ENCODE measurements at places on chromosomes 1 and 21.

- H3K36me3 ChIP-seq = no peaks in the 10 kb centered on the region
- no peak overlapping the region for H3K27ac ChIP-seq
- no peaks in the 10 kb centered on the region for H3K27me3 ChIP-seq
- no peaks in the 10 kb centered on the region for H3K4me1 ChIP-seq
- no peak overlapping the region for H3K4me3 ChIP-seq
Measured at GRCh38 chr21:28294051-28294450, 698.6 kb downstream of the LTN1 start.

DNA sequence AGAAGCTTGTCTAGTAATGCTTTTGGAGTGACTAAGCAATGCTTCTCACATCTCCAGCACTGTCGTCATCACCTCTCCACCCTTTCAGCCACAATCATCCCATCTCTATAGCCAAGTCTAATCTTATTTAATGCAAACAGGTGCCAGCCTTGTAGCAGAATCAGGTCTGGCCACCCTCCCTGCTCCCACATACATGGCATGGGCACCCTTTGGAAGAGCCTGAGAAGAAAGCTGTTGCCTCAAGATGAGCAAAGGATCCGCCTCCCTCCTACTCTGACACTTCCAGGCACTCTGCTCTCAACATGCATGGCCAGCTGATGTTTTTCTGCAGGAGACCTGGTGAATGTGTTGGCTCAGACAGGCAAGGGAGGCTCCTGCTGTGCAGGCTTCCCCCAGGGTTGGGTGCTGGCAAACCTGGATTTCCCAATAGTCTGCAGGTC lies 113.1 kb upstream of the GRIK3 start:
- no peak overlapping the region for H3K27ac ChIP-seq
- no peaks in the 10 kb centered on the region for H3K4me1 ChIP-seq
- DNase-seq = no peak
- H3K4me3 ChIP-seq = no peak overlapping the region
- no peaks in the 10 kb centered on the region for H3K36me3 ChIP-seq
- peaks cover 28% of the 10 kb centered on the region for H3K27me3 ChIP-seq

GRCh38 chr1:230824919-230825721 lies 43.2 kb downstream of the C1orf198 start:
- no peak for DNase-seq
- H3K4me1 ChIP-seq = no peaks in the 10 kb centered on the region
- H3K36me3 ChIP-seq = no peaks in the 10 kb centered on the region
- H3K27me3 ChIP-seq = peaks cover 23% of the 10 kb centered on the region

DNA sequence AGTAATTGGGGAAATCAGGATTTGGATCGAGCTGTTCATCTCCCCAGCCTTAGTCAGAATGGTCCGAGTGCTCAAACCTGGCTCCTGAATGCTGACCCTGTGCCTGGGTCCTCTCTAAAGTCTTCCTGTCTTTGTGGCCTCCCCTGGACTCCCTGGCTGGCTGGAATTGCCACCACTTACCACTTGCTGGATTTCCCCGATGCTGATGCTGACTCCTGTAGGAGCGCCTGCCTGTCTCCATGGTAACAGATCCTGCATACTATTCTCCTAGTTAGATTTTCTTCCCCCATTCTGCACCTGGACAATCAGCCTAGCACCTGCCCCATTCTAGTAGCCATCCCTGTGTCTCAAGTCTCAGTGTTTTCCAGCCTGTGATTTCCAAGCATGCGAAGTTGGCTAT lies 382.2 kb upstream of the ESRRG start:
- H3K27me3 ChIP-seq = no peaks in the 10 kb centered on the region
- H3K4me3 ChIP-seq = no peak overlapping the region
- H3K4me1 ChIP-seq = no peaks in the 10 kb centered on the region
- H3K27ac ChIP-seq = no peak overlapping the region

GRCh38 chr1:67750691-67751054 lies 65.7 kb downstream of the GADD45A start:
- peaks cover 5% of the 10 kb centered on the region for H3K4me1 ChIP-seq
- no peak overlapping the region for H3K4me3 ChIP-seq
- no peaks in the 10 kb centered on the region for H3K36me3 ChIP-seq
- no peak for DNase-seq

DNA sequence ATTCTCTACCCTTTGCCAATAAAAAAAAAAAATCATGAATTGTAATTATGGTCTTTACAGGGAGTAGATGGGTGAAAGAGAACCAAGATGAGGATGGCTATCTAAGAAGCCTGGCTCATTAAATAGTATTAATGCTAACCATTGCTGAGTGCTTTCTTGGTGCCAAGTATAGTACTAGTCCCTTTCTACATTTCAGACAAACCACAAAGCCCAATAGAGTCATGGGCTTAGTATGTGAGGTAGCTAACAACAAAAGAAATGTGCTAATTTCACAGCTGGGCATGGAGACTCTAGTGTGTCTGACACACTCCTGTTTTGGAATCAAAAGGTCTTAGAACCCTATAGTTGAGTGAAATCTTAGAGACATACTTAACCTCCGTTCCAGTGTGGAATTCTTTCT lies 84.5 kb upstream of the ESRRG start:
- H3K4me3 ChIP-seq = no peak overlapping the region
- no peak overlapping the region for H3K27ac ChIP-seq
- H3K36me3 ChIP-seq = no peaks in the 10 kb centered on the region
- no peaks in the 10 kb centered on the region for H3K27me3 ChIP-seq

- H3K27me3 ChIP-seq = no peaks in the 10 kb centered on the region
- no peak overlapping the region for H3K4me3 ChIP-seq
- H3K27ac ChIP-seq = no peak overlapping the region
- DNase-seq = no peak
- peaks cover 4% of the 10 kb centered on the region for H3K4me1 ChIP-seq
Measured at GRCh38 chr21:44593598-44594405, 1.5 kb upstream of the KRTAP10-6 start.

DNA sequence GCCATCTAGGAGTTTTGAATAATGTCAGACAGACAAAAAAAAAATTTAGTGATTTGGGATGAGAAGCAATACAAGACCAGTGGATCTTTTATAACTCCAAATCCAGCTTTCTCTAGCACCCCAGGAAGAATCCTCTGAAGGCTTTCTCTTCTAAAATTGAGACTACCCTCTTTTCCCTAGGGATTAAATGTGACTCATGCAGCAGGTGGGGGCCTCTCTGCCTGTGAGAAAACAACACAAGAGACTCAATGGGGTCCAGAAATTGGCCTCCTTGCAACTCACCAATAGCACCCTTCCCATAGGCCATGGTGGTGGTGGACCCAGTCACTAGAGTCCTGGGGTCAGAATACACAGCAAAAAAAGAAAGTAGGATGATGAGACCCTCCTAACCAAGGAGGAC lies 120.3 kb upstream of the ATP1A1 start:
- no peak overlapping the region for H3K4me3 ChIP-seq
- H3K4me1 ChIP-seq = peaks cover 3% of the 10 kb centered on the region
- peaks cover 9% of the 10 kb centered on the region for H3K27me3 ChIP-seq
- H3K36me3 ChIP-seq = no peaks in the 10 kb centered on the region

GRCh38 chr1:43199093-43199726 lies 27.1 kb downstream of the CFAP57 start:
- DNase-seq = no peak
- no peak overlapping the region for H3K27ac ChIP-seq
- H3K36me3 ChIP-seq = no peaks in the 10 kb centered on the region
- peaks cover 18% of the 10 kb centered on the region for H3K27me3 ChIP-seq

GRCh38 chr1:60739729-60740128 lies 342.6 kb upstream of the NFIA start:
- no peaks in the 10 kb centered on the region for H3K27me3 ChIP-seq
- no peaks in the 10 kb centered on the region for H3K4me1 ChIP-seq
- no peaks in the 10 kb centered on the region for H3K36me3 ChIP-seq
- no peak overlapping the region for H3K4me3 ChIP-seq
- no peak for DNase-seq

GRCh38 chr1:112872551-112872962 lies 83.4 kb downstream of the SLC16A1 start:
- no peak overlapping the region for H3K27ac ChIP-seq
- no peaks in the 10 kb centered on the region for H3K36me3 ChIP-seq
- no peaks in the 10 kb centered on the region for H3K4me1 ChIP-seq
- no peak for DNase-seq
- peaks cover 9% of the 10 kb centered on the region for H3K27me3 ChIP-seq
- H3K4me3 ChIP-seq = no peak overlapping the region

GRCh38 chr1:229984310-229984991 lies 82.6 kb upstream of the GALNT2 start:
- DNase-seq = no peak
- H3K27me3 ChIP-seq = peaks cover 50% of the 10 kb centered on the region
- H3K4me3 ChIP-seq = no peak overlapping the region
- H3K27ac ChIP-seq = no peak overlapping the region
- no peaks in the 10 kb centered on the region for H3K36me3 ChIP-seq
- H3K4me1 ChIP-seq = no peaks in the 10 kb centered on the region

- DNase-seq = no peak
- no peak overlapping the region for H3K4me3 ChIP-seq
- no peaks in the 10 kb centered on the region for H3K4me1 ChIP-seq
- peaks cover 6% of the 10 kb centered on the region for H3K36me3 ChIP-seq
- H3K27me3 ChIP-seq = peaks cover 12% of the 10 kb centered on the region
Measured at GRCh38 chr1:78604643-78605042, 15.6 kb upstream of the IFI44L start.

DNA sequence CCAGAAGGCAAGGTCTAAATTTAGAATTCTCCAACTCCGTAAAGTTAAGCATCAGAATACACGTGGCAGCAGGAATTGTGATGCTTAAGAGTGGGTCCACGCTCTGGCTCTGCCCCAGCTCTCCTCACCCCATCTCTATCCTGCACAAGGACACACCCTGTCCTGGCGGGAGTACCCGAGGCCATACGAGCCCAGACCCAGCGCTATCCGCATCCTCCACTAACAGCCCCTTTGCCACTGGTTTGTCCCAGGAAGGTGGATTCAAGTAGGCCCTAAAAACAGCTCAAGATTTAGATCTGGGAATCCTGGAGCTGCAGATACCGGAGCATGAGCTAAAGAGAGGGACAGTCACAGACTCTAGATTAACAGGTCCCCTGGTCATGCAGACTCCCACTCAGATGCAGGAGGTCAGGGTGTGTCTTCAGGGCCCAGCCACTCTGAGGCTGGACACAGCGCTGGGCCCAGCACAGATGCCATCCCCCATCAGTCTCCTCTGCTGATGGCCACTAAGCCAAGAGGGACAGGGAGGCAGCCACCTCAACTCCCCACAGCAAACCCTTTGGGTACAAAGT lies 393.3 kb downstream of the NPHP4 start:
- no peak overlapping the region for H3K4me3 ChIP-seq
- H3K36me3 ChIP-seq = no peaks in the 10 kb centered on the region
- H3K27ac ChIP-seq = no peak overlapping the region
- peaks cover 41% of the 10 kb centered on the region for H3K27me3 ChIP-seq

- peaks cover 11% of the 10 kb centered on the region for H3K4me1 ChIP-seq
- H3K4me3 ChIP-seq = peak overlapping the region; percentile 3
- H3K36me3 ChIP-seq = no peaks in the 10 kb centered on the region
- H3K27me3 ChIP-seq = peaks cover 17% of the 10 kb centered on the region
Measured at GRCh38 chr1:36523850-36524249, 41.1 kb upstream of the CSF3R start.

- H3K4me1 ChIP-seq = no peaks in the 10 kb centered on the region
- peaks cover 22% of the 10 kb centered on the region for H3K27me3 ChIP-seq
- H3K4me3 ChIP-seq = no peak overlapping the region
- H3K27ac ChIP-seq = no peak overlapping the region
- DNase-seq = no peak
- H3K36me3 ChIP-seq = no peaks in the 10 kb centered on the region
Measured at GRCh38 chr1:221454096-221454495, 287.8 kb downstream of the DUSP10 start.

- no peak for DNase-seq
- H3K4me1 ChIP-seq = peaks cover 10% of the 10 kb centered on the region
- H3K27me3 ChIP-seq = peaks cover 76% of the 10 kb centered on the region
- H3K4me3 ChIP-seq = peak overlapping the region; percentile 81
- H3K27ac ChIP-seq = no peak overlapping the region
Measured at GRCh38 chr1:183023601-183024316, 539 bp downstream of the LAMC1 start.

GRCh38 chr1:217052626-217053025 lies 329.4 kb upstream of the ESRRG start:
- H3K4me3 ChIP-seq = no peak overlapping the region
- H3K27me3 ChIP-seq = no peaks in the 10 kb centered on the region
- H3K36me3 ChIP-seq = no peaks in the 10 kb centered on the region
- no peak overlapping the region for H3K27ac ChIP-seq
- no peaks in the 10 kb centered on the region for H3K4me1 ChIP-seq

DNA sequence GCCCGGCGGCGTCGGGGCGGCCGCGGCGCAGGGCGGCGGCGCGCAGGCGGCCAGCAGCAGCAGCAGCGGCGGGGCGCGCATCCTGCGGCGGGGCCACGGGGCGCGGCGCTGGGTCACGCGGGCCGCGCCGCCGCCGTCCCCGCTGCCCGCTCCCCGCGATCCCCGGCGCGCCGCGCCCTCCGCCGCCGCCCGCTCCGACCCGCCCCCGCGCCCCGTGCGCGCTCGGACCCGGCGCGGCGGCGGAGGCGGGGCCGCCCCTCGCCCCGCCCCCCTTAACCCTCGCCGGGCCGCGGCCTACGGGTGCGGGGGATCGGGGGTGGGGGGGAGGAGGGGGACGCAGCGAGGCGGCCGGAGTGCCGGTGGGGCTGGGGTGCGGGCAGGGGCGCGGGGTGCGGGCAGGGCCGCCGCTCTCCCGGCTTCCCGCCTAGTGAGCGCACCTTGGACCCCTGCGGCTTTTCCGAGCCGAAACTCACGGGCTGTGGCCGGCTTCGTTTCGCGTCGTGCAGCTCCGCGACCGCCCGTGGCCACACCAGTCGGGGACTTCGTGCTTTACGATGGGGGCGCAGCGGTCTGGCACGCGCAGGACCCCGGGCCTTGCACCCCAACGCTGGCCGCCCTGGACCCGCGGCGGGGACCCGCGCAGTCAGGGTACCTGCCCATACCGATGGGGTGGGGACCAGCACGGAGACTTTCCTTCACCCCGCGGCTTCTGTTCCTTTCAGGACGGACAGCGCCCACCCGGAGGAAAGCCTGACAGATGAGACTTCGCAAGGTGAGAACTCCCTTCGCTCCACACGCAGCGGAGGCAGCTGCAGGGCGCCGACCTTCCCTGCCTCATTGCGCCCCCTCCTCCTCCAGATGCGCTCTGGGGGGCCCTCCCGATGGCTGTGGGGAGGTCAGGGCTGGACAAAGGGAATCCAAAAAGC lies at the start of gene FNDC10:
TSS of gene FNDC10 (minus strand) at position 201 of the 926 bp plus-strand sequence. CDS start at position 81, 120 bp downstream.
- no peak for DNase-seq
- peaks cover 6% of the 10 kb centered on the region for H3K4me1 ChIP-seq
- H3K4me3 ChIP-seq = peak within 1 kb of the TSS; percentile 83
- H3K27me3 ChIP-seq = no peaks in the 10 kb centered on the region
- peaks cover 10% of the 10 kb centered on the region for H3K36me3 ChIP-seq

DNA sequence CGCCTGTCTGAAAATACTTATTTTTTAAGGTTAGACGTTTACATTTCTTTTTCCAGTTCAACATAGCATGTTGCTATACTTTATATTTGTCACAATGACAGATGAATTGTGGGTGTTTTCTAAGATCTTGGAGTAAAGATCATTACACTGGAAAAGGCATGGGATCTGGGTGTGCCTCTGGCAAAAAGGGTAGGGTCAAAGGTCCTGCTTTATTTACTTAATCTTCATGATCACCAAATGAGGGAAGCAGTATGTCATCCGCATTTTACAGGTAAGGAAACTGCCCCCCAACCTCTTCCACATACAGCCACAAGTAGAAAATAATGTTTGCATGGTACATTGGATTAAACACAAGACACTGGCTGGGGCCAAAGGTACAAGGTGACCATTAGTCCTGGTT lies 12.5 kb upstream of the SMPDL3B start:
- DNase-seq = no peak
- no peaks in the 10 kb centered on the region for H3K36me3 ChIP-seq
- no peaks in the 10 kb centered on the region for H3K4me1 ChIP-seq
- no peak overlapping the region for H3K27ac ChIP-seq

All from effector memory CD8-positive, alpha-beta T cell (primary cell).